ENCODE measurements at places on chromosomes 2 and 18.

DNA sequence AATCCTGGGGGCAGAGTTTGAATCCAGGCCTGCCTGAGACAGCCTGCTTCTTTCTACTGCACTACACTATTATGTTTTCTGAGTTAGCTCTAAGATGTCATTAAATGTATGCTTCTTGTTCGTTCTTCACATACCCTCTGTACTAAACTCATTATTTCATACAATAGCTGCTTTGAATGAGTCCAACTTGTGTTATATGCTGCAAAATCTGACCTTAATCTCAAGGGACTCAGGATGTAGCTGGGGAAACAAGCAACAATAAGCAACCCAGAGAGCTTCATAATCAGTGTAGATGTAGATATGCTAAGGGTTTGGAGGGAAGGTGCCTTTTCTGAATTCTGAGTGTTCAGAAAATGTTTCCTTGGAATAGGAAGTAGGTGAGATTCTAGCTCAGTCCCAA lies 14.4 kb downstream of the FMNL2 start:
- no peak for DNase-seq

- no peak for DNase-seq
Measured at GRCh38 chr2:145930318-145930717, 1410.4 kb upstream of the ZEB2 start.

GRCh38 chr2:172674034-172674967 lies 61.3 kb upstream of the RAPGEF4 start:
- DNase-seq: peak; percentile 66

GRCh38 chr2:14433946-14434495 lies 198.5 kb upstream of the LRATD1 start:
- DNase-seq: no peak

- DNase-seq: no peak
Measured at GRCh38 chr2:61789807-61790602, 63.9 kb downstream of the FAM161A start.
